Karpas-422 (cell line): ENCODE measurements at places on chromosomes 6 and 20. TPM values are rescaled to one million over a fixed set of nuclear protein-coding genes. Genes with fewer than 3 reads are reported as not detected.

The ADA gene
- 0.11 TPM in 1 of 2 replicates, not detected in the other for total RNA-seq

The ELOVL4 gene
- total RNA-seq, result not detected in 2 replicates

The CSNK2B gene
- 178 and 212 TPM in 2 replicates for total RNA-seq

The C6orf58 gene
- not detected in 2 replicates for total RNA-seq

The OVOL2 gene
- total RNA-seq, result not detected in 2 replicates

The FOXF2 gene
- total RNA-seq, result not detected in 2 replicates
